GM23248 (cell line): ENCODE measurements at places on chromosomes 3 and 15.

- no peak for DNase-seq
These were observed 60.8 kb upstream of the PXYLP1 start for GRCh38 chr3:141170678-141171295.

DNA sequence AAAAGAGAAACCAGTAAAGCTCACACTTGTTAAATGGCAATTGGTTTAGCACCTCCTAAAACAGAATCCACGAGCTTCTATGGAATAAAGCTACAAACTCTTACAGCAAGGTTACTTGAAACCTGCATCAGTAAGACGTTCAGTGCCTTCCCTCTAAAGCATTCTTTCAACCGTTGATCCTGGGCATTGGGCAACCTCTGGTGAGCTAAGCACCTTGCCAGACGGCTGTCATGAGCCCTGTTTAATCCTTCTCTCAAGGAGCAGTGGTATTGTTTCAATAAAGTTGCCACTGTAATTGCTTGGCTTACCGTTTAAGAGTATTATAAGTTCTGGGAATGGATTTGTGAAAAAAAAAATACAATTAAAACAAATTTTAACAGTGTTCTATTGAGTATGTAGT is 75.0 kb downstream of the COL8A1 start:
- DNase-seq, result no peak

- peak; percentile 27 for DNase-seq
These were observed at the start of gene MAP4 for GRCh38 chr3:48016301-48016973. Gene MAP4 (minus strand): TSS chr3:48016416. CDS start chr3:47998860, 17,556 bp downstream.

DNA sequence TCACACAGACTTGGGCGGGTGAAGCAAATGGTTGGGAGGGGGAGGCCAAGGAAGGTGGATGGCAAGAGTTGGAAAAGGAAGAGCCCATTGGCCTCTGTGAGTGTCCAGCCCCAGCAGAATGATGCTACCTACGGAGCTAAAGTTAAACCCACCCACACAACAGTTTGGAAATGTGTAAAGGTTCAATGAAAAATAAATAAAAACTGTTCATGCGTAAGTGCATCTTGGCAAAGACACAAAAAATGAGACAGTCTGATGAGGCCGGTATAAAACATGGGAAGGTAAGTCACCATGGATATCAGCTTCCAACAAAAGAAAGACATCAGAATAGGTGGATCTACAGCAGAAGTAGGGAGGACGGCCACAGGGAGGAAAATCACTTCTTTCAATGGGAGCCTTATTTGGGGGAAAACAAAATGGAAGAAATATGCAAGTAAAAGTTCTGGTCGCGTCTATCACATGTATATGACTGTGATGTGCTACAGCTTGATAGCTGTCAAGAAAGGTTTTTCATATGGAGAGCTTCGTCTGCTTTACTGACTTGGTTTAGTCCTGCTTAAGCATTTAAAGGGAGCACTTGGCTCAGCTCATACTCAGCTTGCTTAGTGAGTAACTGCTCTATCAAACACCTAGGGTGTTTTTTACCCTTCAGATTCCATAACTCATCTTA is 82.8 kb downstream of the TIGIT start:
- DNase-seq, result peak; percentile 21

- peak; percentile 54 for DNase-seq
These were observed 16.6 kb upstream of the AGTR1 start for GRCh38 chr3:148681080-148681479.

GRCh38 chr3:149058198-149058597 is 28.1 kb downstream of the HLTF start:
- DNase-seq, result no peak

- no peak for DNase-seq
These were observed 117.6 kb upstream of the ETV5 start for GRCh38 chr3:186226482-186226881.

DNA sequence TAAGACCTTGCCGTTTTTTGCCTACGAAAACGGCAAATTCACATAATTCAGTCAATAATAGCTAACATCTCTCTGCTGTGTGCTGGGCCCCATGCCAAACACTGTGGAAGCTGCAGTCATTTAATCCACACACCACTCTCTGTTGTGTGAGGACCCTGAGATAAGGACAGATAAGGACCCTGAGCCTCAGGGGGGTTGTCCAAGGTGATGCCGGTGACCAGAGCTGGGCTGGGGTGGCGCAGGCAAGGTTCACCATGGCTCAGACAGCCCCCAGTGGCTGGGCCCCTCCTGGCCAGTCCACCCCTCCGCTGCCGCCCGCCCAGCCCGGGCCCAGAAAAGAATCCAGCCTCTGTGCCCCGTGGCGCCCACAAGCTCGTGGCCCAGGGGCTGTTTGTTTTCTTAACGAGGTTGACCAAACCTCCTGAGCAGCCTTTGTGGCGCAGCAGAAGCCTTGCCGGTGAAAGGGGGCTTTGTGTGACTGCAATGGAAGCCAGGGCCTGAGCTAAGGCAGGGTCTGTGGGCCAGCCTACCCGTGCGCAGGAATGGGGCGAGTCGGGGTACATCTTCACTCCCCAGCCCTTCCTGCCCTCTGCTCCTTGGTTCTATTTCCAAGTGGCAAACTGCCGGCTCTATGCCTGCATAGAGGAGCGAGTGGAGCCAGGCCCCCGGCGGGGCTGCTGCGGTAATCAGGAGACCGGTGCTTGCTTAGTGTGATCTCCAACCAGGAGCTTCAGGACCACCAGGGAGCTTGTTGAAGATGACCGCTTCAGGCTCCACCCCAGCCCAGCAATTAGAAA is 4.4 kb upstream of the SNX22 start:
- no peak for DNase-seq

- no peak for DNase-seq
These were observed 40.8 kb upstream of the SPTSSB start for GRCh38 chr3:161412123-161412522.

GRCh38 chr3:100184948-100185570 is 70.8 kb upstream of the FILIP1L start:
- DNase-seq, result peak; percentile 32

DNA sequence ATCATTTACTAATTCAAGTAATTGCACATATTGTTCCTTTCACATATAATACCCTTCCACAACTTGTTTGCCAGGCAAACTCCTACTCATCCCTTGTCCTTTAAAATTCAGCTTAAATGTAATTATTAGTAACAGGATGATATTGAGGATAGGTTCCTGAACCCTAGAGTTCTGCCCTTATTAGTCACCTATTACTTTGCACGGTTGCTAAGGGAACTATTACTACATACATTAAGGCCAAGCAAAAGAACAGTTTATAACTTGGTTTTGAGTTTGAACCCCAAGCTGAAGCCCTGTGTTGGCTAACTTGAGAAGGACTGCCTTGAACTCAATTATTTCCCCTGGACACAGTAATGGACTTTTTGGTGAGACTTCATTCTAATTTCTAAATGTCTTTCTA is 529.7 kb downstream of the IGSF11 start:
- no peak for DNase-seq

DNA sequence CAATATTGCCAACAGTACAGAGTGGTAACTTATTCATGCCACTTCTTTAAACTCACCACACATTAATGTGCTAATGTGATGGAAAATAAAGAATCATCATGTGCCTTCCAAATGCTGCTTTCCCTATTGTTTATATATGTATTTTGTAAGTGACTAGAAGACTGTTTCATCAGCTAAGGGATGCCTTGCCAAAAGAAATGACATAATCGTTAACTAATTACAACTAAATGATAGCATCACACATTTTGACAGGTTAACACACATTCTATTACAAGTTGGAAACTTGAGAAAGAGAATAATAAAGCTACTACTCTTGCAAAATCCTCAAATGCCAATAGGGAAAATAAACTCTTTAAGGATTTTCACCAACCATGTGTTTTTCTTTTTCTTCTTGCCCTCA is 329.9 kb upstream of the AGTR1 start:
- peak; percentile 11 for DNase-seq

- peak; percentile 43 for DNase-seq
These were observed 139.5 kb upstream of the HACD2 start for GRCh38 chr3:123724306-123724705.

- no peak for DNase-seq
These were observed 233.4 kb downstream of the LSAMP start for GRCh38 chr3:116211901-116212300.

DNA sequence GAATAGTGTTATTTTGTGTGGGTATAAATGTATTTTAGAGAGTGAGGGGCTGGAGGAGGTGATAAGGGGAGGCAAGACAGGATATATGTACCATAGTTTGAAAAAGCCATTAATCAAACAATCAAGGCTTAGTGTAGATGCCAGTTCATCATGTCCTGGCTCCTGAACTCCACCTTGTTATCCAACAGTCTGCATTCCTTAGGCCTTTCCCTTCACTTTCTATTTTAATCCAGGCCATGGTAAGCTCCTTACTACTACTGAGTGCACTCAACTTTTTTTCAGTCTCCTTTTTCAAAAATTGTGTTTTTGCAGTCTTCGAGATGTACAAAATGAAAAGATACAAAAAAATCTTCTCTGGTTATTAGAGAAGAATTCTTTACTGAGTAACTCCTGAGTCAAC is 700.5 kb upstream of the NAALADL2 start:
- DNase-seq, result no peak

GRCh38 chr15:40302288-40302886 is 5.3 kb downstream of the PLCB2 start:
- no peak for DNase-seq

GRCh38 chr3:3081381-3082233 is 28.6 kb downstream of the IL5RA start:
- no peak for DNase-seq

DNA sequence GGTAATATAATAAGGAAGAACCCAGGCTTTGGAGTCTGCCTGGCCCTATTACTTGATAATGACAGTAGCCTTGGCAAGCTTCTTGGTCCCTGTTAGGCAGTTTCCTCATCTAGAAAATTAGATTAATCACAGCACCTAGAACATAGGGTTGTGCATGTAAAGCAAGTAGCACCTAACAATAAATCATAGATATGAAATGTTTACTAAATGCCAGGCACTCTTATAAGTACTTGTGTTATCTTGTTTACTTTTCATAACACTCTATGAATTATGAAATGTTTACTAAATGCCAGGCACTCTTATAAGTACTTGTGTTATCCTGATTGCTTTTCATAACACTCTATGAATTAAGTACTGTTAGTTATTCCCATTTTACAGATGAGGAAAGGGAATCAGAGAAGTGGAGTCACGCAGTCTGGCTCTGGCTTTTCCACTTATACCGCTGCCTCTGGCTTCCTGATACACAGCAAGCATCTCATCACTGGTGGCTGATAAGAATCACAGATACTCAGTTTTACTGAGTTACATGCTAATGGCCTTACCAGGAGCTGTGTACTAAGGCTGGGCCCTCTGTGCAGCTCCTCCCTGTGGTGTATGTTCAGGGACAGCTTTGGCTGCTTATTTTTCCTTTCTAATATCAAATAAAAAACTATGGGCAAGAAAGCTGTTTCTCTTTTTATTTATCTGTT is 123.4 kb downstream of the FEZF2 start:
- no peak for DNase-seq

DNA sequence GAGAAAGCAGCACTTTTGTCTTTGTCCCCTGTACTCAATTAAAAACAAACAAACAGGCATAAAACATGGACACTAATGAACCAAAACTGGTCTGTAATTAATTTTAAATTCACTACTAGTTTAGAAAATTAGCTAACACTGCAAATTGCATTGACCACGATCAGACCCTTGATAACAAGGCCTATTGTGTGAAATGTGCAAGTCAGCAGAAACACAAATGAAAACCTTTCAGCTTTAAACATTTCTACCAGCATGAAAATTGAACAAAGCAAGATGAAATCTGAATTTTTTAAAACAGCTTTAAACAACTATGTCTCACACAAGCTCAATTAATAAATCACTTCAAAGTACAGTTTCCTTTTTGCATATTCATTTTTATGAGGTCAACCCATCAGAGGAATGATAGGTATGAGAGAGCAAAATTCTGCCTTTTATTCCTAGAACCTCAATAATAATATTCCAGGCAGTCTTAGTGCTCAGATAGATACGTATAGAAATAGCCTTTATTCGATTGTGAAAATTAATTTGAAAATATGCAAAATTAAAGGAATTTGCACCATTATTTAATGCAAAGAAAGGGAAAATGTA is 27.0 kb upstream of the CHMP2B start:
- DNase-seq, result no peak
